ENCODE measurements at places on chromosomes 12 and 14.

- no peak for DNase-seq
These were observed 4.4 kb downstream of the SDR9C7 start for GRCh38 chr12:56929780-56930179.

- DNase-seq, result no peak
These were observed at the start of gene BCL2L14 for GRCh38 chr12:12070674-12071656. Gene BCL2L14 (plus strand): TSS chr12:12070939. CDS start chr12:12079306, 8,367 bp downstream.

DNA sequence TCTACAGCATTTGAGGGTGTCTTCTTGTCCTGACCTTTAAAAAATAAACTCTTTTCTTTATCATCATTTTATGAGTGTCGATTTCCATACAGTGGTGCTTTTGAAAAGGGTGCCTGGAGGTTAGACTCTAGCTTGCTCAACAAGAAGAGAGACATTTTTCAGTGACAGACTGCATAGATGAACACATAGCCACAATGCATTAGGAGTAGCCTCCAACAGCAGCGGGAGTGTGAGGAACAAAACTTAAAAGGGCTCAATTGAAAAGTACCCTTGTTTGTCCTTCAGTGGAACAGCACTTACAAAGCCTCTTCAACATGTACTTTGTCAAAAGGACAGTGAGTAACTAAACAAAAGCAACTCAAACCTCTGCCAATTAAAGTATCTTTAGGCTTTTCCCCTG lies 119.3 kb downstream of the SOX5 start:
- DNase-seq, result no peak

- DNase-seq, result no peak
These were observed 68.2 kb downstream of the DNAI7 start for GRCh38 chr12:25126746-25127145.

DNA sequence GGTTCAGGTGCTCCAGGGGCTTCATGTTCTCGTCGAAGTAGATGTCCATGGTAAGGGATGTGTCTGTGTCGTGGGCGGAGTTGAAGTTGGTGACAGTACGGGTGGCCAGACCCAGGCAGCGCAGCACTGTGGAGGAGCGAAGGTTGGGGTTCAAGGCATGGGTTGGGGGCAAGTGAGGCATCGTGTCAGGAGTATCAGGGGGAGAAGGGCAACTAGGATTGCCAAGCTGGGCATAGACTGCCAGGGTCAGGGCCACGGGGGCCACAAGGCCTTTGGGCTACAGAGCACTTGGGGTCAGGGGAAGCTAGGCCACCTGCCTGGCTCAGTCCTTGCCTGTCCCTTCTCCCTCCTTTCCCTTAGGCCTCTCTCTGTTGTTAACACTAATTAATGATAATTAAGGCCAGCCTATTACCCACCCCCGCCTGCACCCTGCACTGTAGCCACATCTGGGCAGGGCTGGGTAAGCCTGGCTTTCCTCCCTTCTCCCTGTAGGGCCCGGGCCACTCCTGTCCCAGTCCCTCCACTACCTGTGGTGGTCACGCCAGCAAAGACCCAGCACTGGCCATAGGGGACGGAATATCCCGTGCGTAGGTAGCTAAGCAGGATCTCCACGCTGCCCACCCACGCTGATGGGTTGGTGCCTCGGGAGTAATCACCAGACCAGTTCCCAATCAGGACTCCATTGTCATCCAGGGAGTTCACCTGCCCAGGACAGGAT lies 4.3 kb downstream of the TGM1 start:
- no peak for DNase-seq

DNA sequence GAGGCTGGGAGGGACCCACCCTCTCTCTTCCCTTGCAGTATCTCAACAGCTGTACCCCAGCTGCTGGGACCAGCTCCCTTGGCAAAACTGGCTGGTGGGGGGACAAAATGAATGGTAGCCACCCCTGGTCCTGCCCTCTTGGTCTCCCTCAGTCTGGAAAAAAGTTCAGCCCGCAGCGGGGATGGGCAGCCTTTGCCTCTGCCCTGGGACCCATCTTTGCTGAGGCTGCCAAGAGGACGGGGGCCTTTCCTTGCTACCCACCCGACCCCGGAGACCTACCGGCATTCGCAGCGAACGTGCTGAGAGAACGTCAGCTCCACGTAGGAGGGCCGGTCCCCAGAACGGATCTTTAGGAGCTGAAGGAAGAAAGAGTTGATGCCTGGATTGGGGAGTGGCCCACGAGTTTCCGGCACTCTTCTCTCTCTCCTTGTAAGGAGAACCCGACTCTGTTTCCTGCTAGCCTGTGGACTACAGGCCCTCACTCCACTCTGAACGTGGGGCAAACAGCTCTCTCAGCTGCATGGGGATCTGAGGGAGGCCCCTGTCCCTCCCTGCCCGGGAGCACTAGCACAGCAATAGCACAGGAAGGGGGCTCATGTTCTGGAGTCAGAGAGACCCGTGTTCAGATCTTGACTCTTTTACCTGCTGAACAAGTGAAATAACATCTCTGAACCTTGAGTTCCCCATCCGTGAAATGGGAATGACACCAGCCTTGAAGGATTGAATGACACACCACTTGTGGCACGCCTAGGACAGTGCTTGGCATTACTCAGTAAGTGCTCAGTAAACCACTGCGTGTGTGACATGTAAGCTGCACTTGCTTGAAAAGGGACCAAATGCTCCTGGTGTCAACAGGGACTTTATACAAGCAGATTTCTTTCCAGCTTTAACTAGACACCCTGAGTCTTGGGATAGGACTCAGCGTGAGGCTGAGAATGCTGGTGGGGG lies 6.9 kb downstream of the PGF start:
- no peak for DNase-seq

- no peak for DNase-seq
These were observed 13.6 kb downstream of the BCL11B start for GRCh38 chr14:99258341-99258861.

DNA sequence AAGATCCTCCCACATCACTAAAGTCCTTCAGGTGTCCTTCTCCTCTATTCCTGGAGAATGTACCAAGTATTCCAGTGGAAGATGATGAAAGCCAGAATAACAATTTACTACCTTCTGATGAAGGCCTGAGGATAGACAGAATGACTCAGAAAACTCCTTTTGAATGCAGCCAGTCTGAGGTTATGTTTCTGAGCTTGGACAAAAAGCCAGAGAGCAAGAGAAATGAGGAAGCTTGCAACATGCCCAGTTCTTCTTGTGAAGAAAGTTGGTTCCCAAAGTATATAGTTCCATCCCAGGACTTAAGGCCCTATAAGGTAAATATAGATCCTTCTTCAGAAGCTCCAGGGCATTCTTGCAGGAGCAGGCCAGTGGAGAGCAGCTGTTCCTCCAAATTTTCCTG lies 54.6 kb upstream of the HELB start:
- DNase-seq, result no peak

DNA sequence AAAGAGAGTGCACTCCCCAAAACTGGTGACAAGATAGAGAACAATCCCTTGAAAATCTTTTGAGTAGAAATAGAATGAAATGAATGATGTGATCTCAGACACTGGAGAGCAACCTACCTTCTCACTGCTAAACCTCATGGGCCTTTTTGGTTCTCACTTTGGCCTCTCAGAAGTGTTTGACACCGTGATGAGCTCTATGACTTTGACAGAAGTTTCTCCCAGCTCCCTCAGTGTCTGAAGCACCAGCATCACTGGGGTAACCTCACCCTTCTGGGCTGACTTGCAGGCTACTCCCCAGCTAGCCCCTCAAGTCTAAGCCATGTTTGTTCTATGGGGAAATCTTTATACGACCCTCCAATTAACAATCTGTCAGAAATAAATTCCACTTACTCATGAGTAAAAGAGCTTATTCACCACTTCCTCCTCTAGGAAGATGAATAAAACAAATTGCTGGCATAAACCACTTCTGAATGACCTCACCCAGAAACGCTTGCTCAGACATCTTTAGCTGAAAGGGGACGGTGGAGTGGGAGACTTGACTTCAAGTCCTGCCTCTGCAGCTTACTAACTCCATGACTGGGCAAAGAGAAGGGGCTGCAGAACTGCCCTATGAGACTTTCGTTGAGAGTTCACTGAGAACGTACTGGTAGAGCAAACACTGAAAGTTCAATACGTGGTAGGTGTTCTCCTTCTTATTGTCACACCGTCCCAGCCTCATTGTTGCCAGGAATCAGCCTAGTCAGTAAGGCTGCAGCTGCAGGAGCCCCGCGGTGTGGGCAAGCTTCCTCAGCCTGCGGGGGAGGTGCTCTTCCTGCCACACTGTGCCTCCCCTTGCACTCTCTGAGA lies 46.5 kb downstream of the ST8SIA1 start:
- DNase-seq, result no peak

DNA sequence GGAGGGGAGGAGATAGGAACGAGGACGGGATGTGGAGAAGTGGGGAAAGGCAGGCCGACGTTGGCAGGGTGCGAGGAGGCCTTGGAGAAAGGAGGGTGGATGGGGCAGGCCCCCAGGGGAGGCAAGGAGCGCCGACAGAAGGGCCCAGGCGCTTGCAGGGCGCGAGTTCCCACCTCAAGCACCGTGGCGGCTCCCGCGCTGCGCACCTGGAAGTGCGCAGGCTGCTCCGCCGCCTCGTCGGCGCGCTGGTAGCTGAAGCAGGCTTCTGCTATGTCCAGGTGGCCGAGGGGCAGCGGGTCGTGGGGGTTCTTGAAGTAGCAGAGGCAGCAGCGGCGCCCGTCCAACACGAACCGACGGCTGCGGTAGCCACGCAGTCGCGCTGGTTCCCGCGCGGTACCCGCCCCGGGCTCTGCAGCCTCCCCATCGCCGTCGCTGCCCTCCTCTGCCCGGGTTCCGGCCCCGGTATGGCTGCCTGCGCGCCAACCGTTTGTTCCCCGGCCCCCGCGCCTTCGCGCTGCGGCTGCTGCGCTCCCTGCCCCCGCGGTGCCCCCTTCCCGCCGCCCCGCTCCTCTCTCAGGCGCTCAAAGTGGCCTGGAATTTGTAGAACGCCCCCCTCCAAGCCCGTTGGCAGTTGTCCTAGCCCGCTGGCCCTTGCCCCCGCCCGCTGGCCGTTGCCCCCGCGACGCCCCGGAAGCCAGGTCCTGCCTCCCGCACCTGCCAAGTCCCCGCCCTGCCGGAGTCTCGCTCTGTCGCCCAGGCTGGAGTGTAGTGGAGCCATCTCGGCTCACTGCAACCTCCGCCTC lies 1.1 kb upstream of the ACTR6 start:
- peak; percentile 55 for DNase-seq

DNA sequence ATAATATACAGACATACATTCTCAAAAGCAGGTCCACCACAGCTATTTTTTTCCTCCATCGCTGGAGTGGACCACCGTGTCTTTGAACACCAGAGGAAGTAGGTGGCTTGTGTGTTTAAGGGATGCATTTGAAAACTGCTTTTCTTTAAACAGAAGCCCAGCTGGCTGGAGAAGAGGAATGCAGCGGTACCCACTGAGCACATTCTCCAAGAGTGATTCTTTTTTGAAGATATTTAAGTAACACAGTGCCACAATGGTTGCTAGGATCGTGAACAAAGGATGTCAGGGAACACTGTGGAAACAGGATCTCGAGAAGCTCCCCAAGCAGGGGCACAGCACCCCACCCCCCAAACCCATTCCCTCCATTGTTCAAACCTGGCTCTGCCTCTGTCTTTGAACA lies 286.6 kb upstream of the PWP1 start:
- no peak for DNase-seq

DNA sequence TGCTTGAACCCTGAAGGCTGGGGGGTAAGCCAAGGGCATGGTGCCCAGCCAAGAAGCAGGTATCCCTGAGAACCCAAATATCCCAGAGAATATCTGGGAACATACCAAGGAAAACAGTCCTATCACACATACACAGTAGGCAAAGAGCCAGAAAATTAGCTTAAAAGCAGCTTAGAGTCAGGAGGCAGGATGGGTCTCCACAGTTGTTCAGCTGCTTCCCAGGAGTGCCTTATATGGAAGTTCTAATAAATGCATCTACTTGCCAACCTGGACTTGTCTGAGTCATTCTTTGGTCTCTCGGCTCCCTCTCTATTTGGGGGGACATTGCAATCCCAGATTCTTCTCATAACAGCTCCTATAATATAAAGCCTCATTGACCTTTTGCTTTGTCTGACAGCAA lies 9.0 kb upstream of the GPR135 start:
- DNase-seq, result no peak

- no peak for DNase-seq
These were observed 115.0 kb downstream of the RTN1 start for GRCh38 chr14:59755409-59756135.

DNA sequence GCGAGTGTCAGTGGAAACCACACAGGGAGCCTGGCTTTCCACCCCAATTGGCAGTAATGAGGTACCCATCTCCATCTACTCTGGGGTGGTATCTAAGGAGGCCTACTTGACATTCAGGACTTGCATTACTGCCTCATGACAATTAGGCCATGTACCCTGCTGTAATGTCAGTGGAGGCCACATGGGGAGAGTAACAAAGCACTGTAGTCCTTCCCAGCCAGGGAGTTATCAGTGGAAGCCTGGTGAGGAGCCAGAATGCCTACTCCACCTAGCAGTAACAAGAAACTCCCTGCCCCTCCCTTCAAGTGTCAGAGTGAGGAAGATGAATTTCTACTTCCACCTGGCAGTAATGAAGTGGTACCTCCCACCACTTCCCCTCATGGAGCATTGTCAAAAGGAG lies 12.5 kb downstream of the TIMM9 start:
- no peak for DNase-seq

- DNase-seq, result no peak
These were observed 861.1 kb downstream of the GALC start for GRCh38 chr14:87131879-87132278.

GRCh38 chr12:89552376-89552775 lies 26.5 kb upstream of the POC1B start:
- DNase-seq, result no peak

Measured in activated CD4-positive, alpha-beta T cell treated with anti-CD3 and anti-CD28 coated beads for 1 hour (primary cell).